ENCODE measurements at places on chromosomes 3 and 15.

GRCh38 chr3:79111375-79112052, 656.3 kb downstream of the ROBO1 start:
- no peak for DNase-seq

DNA sequence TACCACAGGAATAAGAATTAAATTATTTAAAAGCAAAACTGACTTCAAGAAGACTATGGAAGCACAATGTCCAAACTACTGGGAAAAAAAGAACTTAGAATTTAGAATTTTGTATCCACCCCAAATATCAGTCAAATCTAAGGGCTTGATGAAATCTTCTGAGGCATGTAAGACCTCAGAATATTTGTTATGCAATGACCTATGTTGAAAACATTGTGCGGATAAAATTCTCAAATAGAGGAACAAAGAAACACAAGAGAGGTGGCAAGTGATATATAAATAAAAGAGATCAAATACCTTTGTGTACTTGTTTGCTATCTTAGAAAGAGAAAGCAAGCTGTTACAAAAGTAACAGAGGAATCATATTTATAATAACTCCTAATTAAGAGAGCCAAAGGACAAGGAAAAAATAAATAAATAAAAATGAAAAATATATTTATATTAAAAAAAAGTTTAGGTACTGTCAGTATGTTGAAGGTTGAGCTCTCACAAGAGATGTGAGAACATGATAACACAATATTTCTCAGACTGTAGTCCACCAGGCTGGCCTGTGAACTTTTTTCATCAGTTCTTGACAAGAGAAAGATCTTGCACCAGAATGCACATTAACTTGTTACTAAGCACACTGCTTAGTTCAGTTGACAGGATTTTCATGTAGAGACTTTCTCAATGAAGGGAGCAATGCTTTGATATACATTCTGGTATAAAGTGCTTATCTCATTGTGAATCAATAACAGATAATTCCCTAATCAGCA, 50.0 kb downstream of the CPA3 start:
- DNase-seq: no peak

DNA sequence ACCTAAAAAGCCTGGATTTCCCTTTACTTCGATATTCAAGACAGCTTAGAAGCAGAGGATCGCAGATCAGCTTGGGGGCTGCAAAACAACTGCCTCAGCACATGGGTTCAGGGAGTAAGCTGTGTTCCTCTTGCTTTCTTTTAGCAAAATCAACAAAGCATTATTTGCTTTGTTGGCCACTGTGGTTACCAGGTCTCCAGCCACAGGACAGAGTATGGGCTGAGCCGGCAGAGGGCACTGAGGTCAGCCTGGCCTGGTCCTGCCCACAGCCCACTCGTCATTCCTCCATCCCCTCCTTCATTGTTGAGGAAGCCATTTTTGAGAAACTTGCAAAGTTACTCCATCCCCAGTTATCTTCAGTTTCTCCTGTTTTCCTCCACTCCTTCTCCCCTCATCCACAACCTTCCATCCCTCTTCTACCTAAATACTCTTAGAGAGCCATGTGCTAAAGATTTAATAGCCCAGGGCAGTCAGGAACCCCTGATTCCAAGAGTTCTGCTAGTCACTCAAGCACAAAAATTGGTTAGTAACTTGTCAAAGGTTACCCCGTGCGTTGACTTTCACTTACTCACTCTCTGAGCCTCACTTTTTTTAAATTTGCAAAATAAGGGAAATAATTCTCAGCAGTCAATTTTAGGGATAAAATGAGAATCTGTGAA, 60.0 kb upstream of the HES1 start:
- DNase-seq: no peak

- no peak for DNase-seq
These were observed 151.4 kb downstream of the KLF13 start for GRCh38 chr15:31477851-31478701.

GRCh38 chr15:61396235-61396919, 167.3 kb upstream of the RORA start:
- DNase-seq: no peak

DNA sequence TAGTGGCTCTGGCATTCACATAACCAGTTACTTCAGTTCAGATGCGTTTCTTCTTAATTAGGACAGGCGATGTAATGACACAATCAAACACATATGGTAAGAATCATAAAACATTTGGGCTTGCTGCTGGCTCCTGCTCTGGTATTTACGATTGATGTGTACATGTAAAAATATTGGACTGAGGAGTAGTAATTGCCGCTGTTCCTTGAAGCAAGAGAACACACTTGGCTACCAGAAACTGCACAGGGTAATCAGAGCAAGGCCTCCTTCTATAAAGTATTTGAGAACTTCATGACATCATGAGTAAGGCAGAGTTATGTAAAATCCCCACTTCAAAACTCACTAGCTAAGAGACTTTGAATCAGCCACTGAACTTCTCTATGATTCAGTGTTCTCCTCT, 158.1 kb downstream of the SSR3 start:
- no peak for DNase-seq

GRCh38 chr15:62046078-62046743, 14.0 kb downstream of the VPS13C start:
- no peak for DNase-seq

DNA sequence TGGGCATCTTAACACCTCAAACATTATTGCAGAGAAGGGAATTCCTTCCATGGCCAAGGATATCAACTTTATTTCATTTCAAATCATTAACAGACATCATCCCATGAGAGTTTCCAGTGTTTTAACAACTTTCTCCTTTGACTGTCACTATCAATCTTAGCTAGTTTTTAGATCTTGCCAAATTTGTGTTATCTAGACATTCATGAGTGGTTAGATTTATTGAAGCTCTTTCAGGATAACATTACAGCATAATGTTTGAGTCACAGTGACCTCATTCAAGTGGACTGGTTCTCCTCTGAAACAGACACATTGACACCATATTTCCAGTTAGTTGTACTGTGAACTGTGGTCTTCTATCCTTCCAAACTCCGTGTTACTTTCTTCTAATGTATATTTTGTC, 8.6 kb upstream of the TNFAIP8L3 start:
- DNase-seq: no peak

DNA sequence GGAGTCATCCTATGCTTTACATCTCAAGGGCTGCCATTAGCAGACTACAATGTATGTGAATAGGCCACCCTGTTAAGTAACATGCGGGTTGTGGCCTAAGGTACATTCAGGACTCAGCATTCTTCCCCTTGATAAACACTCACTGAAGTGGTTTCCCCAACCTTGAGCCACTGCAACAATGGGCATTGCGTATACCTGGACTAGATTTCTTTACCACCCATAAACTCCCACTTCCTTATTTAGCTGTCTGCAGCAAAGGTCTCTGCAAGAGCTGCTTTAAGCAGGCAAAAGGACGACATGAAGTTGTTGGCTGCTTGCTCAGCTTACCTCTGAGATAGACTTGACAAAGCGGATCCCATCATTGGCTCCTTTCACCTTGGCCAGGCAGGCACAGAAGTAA, 16.2 kb downstream of the FYCO1 start:
- no peak for DNase-seq

DNA sequence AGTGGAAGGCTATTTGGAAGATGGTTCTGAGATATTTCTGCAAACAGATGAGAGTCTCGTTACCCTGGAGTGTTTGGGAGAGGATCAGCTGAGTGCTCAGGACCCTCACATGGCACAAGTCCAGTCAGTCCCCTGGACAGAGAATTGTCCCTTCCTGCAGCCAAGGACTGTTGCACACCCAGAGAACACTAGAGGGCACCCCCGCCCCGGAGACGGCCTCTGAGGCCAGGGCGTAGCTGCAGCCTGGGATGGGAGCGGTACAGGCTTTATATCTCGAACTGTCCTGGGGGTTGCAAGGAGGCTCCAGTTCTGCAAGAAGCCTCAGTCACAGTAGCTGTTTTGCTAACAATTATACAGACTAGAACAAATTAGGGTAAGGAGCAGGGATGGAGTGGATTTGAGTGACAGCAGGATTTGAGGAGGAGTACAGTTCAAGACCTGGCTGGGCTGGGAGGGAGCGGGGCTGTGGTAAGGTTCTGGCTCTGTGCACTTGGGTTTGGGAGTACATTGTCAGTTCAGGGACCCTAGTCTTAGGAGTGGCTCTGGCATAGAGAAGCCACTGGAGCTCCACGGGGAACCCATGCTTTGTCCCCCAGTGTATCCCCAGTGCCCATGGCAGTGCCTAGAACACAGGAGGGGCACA, 67.6 kb upstream of the HACD2 start:
- DNase-seq: no peak

- no peak for DNase-seq
These were observed 34.9 kb downstream of the APH1B start for GRCh38 chr15:63312286-63312685.

DNA sequence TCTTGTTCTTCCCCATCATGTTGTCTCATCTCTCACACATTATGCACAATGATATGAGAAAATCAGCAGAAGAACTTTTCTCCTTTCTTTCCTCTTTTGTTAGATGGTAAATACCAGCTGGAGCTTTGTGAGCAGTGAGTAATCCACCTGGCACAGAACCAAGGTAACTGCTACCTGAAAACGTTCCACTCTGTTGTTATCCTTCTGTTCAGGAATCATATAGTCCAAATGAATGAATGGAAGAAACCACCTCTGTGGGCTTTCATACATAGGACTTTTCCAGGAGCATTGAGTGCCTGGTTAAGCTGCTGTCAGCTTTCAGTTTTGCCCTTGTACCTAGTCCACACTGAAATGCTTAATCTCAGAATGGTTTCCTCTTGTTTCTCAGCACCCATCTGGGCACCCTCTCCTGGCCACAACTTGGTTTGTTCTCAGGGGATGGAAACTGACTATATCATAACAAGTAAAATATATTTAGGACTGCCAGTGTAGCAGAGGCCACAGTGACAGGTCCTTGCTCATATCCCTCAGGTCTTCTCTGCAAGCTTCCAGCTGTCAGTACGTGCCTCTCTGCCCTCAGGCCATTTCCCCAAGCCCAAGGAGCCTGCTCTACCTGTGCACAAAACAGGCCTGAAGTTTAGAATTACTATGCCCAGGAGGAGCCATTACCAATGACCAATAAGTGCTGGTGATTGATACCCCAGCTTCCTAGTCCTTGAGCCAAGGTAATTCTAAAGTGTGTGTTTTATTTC, 23.5 kb upstream of the SLC4A7 start:
- no peak for DNase-seq

DNA sequence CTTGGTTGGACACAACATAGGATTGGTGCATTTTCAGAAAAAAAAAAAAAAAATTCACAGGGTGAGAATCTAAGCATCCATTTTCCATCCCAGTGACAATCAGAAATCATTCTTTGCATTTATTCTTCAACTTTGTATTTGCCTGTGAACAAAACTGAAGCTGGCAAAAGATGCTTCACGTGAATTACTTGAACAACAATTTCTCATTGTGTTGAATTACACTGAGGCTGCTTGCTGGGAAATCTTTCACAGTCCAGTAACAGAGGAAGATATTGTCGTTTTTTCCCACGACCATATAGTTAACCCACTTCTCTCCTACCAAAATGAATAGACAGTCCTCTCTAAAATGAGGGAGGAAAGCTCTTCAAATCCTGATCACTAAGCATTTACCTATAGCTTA, 4.3 kb upstream of the SLCO3A1 start:
- no peak for DNase-seq

DNA sequence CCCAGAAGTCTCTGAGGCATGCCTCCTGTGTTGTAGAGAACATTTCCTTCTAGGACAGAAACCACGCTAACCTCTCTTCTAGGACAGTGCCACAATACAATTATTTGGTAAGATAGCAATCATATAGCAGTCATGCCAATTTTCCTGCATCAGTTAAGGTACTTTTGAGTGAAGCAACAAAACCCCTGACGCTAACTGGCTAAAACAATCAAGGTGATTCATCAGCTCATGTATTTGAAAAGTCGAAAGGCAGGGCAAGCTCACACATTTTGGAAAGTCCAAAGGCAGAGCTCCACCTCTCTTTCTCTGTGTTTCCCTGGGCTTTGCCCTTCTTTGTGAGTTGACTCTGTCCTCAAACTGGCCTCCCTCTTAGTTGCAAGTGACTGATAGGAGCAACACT, 10.1 kb downstream of the TERC start:
- DNase-seq: no peak

DNA sequence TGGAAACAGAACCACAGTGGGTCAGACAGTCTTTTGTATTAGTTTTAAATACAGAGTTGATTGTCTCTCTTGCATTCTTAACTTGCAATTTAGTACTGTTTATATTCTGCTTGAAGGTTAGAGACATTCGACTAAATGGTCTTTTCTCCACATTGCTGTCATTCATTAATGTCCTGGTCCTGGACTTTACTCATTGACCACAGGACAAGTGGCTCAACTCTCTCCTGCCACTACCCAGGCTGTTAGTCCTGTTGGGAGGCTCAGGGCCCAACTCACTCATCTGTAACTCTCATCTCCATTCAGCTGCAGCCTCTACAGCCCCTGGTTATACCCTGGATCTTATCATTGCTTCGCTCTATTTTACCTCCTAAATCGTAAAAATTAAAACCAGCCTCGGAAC, 427.4 kb downstream of the LPP start:
- no peak for DNase-seq

- no peak for DNase-seq
These were observed 120.5 kb downstream of the ZNF609 start for GRCh38 chr15:64580696-64581407.

DNA sequence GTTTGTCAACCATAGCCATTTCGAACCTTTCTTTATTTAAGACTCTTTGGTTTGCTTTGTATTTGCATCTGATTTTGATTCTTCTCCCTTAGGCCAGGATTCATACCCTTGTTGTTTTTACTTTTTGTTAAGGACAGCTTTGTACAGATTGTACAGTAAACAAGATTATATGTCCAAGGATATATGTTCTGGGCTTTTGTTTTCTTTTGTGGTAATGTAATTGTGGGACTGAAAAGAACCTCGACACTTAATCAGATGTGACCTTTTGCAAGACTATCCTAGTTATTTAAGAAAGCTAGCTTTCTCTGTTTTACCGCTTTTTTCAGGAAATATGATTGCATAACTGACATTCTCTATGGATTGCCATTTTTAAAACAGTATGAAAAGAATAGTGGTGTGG, 67.0 kb upstream of the SAMMSON start:
- DNase-seq: no peak

DNA sequence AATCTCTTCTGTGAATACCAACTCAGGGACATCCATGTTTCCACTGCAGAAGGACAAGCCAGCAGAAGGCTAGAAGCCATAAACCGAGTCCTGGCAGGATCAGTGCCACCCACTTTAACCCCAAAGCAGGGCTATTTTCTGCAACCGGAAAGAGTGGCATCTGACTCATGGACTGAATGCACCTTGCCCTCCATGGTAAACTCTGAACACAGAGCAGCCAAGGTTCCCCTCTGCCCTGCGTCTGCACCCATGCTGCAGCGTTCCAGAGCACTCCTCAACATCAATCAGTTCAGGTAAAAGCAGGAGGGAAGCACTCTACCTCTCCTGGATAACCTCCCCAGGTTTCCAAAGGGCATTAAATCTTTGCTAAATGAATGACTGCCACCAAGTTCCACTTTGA, 801 bp upstream of the NGRN start:
- no peak for DNase-seq

DNA sequence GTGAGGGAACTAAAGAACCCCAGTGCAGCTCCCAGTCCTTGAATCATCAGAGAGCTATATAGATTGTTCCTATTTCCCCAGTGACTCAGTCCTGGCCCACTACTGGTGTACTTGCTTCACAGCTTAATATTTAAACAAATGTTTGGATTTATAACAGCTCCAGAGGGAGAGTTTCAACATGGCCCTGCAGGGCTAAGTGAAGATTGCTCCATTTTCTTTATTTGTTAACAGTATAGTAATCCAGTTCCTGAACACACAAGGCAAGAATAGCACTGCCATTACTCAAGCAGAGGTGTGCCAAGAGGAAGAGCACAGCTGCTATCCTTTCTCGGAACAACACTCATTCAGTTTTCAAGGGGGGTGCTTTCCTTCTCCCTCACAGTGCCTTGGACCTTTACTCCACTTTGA, 6.5 kb downstream of the SQOR start:
- no peak for DNase-seq

Data from thoracic aorta (tissue), 2 donors.